HFF-Myc (cell line): ENCODE measurements at places on chromosomes 7 and 10.

DNA sequence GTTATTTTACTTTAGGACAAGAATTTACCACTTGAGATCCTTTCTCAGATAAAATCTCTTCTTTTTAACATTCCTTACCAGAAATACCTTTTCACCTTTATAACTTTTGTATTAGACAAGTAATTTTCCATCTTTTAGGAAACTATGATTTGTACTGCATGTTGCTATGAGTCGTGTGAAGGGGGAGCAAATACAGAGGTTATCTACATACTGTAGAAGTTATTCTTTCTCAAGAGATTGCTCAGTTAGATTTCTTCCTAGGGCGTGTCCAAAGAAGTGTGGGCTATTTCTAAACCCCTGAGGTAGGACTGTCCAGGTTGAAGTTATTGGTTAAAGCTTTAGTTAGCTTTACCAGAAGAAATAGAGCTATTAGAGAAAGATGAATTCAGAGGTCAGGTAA, 30.2 kb upstream of the ARHGAP12 start:
- no peak for DNase-seq

DNA sequence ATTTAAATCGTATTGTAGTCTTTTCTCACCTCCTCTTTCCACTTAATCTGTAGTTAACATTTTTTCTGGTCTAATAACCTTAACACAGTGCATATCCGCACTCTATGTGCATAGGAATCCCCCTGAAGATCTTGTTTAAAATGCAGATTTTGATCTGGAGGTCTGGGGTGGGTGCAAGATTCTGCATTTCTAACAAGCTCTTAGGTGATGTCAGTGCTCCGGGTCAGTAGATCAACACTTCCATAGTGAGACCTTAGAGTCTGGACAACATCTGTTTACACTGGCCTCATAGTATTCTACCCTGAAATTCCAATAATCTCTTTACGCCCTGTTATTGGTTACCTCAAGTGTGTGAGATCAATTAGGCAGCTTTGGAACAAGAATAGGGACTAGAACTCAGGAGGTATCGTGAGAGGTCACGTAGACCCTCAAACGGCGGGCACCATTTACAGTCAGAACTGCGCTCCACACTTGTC, 434 bp upstream of the PLEKHA8 start:
- no peak for DNase-seq

GRCh38 chr10:11719496-11720259, 22.5 kb upstream of the ECHDC3 start:
- DNase-seq, result no peak

GRCh38 chr10:125102246-125102645, 58.1 kb downstream of the CTBP2 start:
- no peak for DNase-seq

GRCh38 chr10:44888886-44889285, 22.3 kb upstream of the TMEM72 start:
- DNase-seq, result no peak

DNA sequence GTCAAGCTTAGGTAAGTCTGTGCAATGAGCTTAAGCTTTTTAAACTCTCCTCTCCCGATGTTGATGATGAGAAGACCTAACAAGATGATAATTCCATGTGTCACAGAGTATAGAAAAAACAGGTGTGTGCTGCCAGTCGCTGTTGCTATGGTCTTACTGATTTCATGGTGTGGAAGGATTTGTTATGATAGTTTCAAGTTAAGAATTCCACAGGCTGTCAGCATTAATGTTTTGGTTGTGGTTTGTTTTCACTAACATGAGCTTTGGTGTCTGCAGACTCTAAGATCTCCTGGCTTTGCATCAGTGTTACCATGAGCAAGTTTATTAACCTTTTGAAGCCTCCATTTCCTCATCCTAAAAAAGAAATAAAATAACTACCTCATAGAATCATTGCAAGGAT, 123.7 kb downstream of the NSUN6 start:
- no peak for DNase-seq

GRCh38 chr10:72639441-72639873, 13.6 kb upstream of the MICU1 start:
- DNase-seq, result no peak

DNA sequence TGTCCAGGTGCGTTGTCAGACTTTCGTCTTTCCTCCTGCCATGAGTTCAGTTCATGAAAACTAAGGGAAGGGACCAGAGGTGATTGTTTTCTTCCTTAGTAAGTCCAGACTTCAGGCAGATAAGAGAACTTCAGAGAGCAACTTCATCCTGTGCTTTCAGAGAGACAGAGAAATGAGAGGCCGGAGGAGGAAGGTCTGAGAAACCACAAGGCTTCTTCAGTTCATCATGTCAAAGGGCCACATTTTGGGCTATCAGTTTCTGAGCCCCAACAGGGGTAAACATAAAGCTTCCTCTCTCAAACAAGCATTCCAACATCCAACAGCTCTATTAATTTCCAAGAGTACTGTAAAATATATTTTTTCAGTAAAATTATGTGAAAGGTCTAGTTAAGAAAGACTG, 668.4 kb upstream of the NRP1 start:
- DNase-seq, result no peak

GRCh38 chr7:21656796-21657195, 114.0 kb downstream of the DNAH11 start:
- DNase-seq, result no peak

DNA sequence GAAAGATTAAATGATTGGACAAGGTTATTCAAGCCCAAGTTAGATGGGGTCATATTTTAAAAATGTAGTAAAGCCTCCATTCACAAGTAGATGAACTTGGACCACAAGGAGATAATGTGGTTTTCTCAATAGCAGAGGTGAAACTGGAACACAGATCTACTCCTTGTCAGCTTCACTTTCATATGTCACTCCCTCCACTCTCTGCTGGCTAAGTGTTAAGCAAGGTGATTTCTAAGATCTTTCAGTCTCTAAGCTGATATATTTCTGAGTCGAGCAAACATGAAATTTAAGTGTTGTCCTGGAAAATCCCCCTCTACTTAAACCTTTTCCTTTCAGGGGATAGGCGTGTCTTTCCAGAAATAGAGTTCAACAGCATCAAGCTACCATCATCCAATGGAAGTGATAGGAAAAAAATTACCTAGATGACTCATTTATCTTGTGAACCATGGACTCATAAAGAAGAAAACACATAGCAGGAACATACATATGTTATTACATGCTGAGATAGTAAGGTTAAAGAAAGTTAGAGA, 275.0 kb downstream of the PTEN start:
- DNase-seq, result no peak

- no peak for DNase-seq
Measured at GRCh38 chr10:73872190-73872710, 2.1 kb downstream of the CAMK2G start.

DNA sequence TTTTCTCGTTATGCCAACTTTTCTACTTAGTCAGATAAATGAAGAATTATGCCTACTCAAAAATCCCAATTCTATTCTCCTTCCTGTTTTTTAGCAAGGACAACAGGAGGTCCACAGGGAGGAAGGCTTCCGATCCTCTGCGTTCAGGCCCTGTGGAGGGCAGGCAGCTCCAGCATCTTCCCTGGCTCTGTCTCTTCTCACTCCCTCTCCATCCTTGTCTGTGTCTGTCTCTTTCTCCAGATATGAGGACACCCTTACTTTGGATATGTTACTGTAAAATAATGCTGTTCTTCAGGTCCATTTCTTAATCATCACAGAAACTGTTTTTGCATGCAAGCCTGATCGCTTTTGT, 166.6 kb downstream of the ELMO1 start:
- no peak for DNase-seq
